ENCODE measurements at places on chromosomes 6 and 20.

DNA sequence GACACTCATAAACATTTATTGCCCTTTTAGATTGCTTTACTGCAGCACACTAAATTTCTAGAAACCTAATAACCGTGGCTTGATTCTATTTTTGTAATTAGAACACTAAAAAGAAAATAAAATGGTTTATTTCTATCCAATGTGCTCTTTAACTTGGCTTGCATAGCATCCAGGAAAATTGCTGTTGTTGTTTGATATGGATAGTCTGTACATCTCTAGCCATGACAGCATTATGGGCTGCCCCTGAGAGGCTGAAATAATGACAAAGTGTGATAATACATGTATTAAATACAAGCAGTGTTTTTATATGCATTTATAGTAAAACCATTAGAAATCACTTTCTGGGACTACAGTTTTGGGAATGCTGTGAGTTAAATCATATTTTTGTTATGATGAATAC lies 472.5 kb downstream of the EPM2A start:
- no peak for DNase-seq

DNA sequence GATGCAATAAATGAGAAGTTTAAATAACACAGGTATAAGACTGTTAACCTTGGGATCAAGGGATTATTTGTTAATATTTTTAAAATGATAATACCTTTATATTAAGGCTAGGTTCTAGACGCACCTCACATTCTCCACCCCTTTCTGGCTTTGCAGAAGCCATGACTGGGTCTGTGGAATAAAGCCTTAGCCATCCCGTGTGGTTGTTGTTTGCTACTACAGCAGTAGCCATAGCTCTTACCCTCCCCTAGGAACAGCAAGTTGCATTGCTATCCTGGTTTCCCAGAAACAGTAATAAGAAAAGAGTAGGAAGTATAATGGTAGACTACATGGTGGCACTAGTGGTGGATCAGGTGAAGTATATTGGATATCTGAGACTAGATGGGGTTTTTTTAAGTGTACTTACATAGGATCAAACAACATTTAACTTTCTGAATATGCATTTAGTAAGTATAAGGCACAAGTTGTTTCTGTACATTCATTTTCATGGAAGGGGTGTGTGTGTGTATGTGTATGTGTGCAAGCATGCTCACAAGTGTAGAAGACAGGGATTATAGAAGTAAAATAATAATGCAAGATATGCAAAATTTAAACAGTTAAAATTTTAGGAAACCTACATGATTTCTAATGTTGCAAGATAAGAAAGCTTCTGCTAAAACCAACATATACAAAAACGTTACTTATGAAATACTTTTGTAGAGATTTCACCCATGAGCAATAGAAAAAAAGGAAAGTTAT lies 384.2 kb downstream of the PRKN start:
- DNase-seq: no peak

GRCh38 chr20:56427797-56428196 lies 15.7 kb downstream of the CASS4 start:
- DNase-seq: no peak

DNA sequence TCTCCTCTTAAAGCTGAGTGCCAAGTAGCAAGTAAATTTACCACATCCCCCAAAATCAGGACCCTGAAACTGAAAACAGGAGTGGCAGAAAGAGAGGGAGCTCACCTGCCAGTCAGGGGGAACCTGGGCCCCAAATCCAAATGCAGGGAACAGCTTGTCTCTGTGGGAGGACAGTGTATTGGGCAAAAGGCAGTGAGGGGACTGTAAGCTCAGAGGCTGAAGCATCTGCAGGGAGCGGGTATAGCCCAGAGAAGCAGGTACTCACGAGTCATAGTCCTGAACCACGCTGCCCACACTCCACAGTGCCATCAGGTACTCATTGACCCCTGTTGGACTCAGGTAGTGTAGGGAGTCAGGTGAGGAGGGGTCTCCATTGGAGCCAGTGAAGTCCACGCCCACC lies 15.0 kb downstream of the SPAG4 start:
- DNase-seq: no peak

DNA sequence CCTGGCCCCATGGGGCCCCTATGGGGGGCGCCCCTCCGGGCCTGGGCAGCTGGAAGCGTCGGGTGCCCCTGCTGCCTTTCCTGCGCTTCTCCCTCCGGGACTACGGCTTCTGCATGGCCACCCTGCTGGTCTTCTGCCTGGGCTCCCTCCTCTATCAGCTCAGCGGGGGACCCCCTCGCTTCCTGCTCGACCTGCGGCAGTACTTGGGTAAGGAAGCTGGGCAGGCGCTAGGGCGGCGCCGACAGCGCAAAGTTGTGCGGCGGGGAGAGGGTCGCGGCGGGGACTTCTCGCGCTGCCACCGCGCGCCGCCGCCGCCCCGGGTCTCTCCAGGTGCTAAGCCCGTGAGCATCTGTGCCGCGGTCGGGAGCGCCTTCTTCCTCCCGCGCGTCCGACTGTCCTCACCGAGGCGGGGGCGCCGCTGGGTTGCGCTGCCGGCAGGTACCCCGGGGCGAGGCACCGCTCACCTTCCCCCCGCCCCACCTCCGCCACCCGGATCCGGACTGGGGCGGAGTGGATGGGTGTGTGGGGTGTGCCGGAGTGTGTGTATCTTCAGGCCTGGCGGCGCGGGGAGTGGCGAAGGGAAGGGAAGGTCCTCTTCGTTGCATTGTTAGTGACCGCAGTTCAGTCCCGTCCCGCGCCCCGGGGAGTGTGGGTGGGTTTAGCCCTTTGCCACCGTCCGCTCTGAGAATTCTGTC lies 788 bp downstream of the UST start:
- DNase-seq: peak; percentile 32

DNA sequence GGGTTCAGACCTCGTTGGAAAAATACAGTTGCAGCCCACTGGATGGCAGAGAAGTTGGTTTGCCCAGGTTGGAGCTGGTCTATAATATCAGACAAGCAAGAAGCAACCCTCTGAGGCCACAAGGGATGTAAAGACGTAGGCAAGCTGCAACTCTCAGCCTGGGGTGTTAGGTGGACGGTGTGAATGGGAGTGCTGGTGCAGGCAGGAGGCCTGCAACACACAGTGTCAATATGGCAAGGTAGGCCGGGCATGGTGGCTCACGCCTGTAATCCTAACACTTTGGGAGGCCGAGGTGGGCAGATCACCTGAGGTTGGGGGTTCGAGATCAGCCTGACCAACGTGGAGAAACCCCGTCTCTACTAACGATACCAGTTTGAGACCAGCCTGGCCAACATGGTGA lies 10.5 kb downstream of the VPS16 start:
- no peak for DNase-seq

GRCh38 chr6:154510144-154510905 lies at the start of gene CNKSR3:
TSS of gene CNKSR3 (minus strand) at chr6:154510685. CDS start at chr6:154510114, 571 bp downstream.
- peak; percentile 33 for DNase-seq

DNA sequence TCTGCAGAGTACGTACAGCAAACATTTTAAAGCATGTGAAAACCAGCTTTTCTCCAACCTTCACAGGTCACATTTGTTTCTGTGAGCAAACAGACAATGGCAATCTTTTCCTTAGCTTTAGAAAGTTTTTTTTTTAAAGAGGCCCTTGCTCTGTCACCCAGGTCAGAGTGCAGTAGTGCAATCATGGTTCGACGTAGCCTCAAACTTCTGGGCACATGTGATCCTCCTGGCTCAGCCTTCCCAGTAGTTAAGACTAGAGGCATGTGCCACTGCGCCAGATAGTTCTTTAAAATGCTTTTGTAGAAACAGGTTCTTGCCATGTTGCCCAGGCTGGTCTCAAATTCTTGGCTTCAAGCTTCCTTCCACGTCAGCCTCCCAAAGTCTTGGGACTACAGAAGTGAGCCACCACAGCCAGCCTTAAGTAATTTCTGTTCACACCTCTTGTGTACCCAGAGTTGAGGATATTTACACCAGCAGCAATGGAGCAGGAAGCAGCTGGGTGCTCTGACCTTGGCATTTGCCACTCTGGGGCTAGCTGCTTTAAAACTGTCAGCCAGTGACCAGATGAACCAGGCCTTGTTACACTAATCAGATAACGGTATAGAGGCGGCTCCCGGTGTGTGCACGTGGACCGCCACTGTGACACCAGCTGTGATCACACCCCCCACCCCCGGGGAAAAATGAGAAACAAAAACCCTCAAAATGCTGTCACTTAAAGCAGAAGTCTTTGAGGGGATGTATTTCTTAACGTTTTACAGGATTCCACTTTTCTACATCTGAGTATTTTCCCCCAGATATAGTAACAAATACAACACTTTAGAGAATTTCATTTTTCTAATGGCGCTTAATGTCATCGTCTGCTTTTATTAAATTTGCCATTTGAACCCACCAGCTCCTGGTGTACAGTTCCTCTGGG lies 71.3 kb downstream of the AKAP12 start:
- no peak for DNase-seq

GRCh38 chr20:52410182-52410647 lies 218.6 kb upstream of the ZFP64 start:
- peak; percentile 16 for DNase-seq

- DNase-seq: no peak
These were observed 223.6 kb upstream of the PREP start for GRCh38 chr6:105626295-105627158.

DNA sequence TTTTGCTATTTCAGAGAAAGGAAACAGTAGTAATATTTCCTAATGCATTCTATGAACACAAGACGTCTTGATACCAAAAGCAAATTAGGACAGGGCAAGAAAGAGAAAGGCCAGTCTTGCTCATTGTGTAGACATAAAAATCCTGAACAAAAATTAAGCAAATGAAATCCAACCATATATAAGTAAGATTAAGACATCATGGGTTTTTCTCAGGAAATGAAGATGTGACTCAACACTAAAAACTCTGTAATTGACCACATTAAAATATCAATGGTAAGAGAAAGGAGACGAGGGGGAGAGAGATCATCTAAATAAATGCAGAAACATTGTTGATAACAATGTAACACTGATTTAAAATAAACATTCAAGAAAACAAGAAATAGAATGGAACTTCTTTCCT lies 205.4 kb downstream of the SOD2 start:
- DNase-seq: no peak

- no peak for DNase-seq
These were observed 42.1 kb upstream of the MDFI start for GRCh38 chr6:41596096-41596685.

DNA sequence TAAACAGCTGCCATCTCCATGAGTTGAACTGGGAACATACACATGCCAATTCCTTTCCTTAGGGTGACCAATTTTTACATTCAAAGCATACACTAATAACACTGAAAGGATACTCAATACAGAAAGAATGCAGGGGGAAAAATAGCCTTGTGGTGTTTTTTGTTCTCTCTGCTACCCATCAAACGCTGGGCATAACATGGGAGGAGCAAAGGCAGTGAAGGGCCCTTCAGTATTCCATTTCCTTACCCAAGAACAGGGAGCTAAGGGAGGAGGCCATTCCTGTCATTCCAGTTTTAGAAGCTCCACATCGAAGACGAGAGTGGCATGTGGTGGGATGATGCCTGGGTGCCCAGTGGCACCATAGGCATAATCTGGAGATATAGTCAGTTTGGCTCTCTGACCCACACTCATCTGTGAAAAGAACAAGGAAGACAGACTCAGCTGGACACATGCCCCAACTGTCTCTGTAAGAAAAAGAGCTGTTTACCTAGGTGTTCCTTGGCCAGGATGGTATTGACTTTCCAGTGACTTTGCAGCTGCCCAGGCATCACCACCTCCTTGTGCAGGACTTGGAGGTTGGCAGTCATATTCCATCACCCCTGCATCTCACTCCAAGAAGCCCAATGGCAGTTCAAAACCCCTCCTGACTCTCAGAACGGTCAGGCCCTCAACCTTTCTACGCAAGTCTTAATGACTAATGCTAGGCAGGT lies 20.9 kb downstream of the FKBP1A start:
- DNase-seq: no peak

DNA sequence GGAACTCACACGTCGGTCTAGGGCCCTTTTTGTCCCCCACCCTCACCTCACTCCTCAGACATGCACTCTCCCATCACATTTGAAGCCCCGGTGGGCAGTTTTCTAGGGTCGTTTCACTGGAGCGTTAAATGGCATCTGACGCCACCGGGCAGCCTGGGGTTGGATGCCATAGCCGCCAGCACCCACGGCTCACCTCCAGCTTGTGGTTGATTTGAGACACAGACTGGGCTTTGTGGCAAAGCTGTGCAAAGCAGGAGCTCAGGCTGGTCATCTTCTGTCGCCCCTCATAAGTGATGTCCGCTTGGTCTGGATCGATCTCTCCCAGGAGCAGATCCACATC lies 530 bp downstream of the GOPC start:
- DNase-seq: no peak

GRCh38 chr6:18439581-18439980 lies 52.4 kb downstream of the RNF144B start:
- DNase-seq: no peak

DNA sequence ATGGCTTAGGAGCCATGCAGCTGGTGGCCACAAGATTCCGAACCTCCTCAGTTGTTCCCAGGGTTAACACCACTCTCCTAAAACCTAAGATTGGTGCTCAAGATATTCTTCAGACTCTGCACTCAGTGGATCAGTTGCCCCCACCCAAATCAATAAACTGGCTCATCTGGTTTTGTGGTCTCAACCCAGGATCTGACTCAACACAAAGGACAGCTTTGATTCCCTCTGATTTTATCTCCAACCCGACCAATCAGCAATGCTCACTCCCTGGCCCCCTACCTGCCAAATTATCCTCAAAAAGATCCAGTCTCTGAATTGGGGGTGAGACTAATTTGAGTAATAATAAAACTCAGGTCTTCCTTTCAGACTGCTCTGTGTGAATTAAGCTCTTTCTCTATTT lies 137.5 kb downstream of the EYS start:
- DNase-seq: no peak

GRCh38 chr6:168746013-168746412 lies 305.0 kb downstream of the SMOC2 start:
- DNase-seq: no peak

Measured in stimulated activated CD4-positive, alpha-beta T cell treated with anti-CD3 and anti-CD28 coated beads, Interleukin-2, amount 100 ng/mL, for 48 hours (primary cell).